ENCODE measurements at places on chromosomes 7 and 10.

DNA sequence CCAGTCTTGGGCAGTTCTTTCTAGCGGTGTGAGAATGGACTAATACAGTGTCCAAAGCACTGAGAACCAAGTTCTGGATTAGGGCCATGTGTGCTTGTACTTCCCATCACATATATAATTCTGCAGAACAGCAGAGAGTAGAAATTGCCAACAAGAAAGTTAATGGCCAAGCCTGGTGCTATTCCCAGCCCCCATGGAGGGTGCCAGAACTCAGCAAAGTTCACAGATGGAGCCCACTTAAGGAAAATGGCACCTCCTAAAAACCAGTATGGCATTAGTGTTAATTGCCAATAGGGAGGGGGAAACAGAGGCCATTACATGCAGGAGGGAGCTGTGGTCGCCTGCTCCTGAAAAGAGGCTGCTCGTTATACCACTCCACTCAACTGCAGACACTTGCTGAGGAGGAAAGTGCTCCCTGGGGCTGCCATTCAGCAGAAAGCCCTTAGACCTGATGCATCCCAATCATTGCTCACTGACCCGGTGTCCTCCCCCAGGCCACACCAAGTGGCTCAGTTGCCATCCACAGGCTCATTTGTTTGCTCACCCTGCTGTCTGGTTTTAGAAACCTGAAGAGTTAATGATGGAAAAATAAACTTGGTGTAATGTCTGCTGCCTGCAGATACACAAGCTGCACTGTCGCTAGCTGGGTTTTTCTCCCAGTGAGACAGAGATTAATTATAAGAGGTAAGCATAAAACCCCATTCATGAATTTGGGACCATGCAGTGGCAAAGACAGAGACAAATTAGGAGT, 280.6 kb downstream of the GFRA1 start:
- DNase-seq, result no peak

DNA sequence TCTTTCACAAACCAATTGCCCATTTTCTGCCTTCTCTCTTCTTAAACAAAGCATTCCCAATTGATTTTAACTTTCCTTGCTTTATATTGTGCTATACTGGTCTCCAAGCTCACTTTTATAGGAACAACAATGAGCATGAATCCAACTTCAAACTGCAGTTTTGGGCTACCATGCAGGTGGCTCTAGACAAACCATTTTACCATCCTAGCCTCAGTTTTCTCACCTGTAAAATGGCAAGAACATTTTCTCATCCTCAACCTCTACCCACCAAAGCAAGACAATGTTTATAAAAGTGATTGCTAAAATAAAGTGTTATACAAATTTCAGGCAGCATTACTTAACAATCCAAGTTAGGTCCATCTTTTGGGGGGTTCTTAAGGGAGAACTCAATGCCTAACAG, 66.8 kb upstream of the ASAH2 start:
- no peak for DNase-seq

DNA sequence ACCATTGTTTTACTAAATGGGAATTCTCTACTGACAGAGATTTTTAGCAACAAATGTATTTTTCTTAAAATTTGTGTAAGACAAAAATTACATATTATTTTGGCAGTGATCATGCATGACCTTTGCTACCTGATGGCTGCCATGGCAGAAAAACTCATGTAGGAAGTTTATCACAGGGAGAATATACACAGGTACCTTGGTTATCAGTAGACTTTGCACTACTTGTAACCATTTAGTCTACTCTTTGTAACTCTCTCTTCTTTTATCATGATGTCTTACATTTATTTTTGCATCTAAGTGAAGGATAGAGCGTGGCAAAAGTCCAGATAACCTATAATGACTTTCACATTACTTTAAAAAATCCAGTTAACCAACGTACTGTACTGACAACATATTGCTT, 34.1 kb downstream of the REEP3 start:
- DNase-seq, result no peak

DNA sequence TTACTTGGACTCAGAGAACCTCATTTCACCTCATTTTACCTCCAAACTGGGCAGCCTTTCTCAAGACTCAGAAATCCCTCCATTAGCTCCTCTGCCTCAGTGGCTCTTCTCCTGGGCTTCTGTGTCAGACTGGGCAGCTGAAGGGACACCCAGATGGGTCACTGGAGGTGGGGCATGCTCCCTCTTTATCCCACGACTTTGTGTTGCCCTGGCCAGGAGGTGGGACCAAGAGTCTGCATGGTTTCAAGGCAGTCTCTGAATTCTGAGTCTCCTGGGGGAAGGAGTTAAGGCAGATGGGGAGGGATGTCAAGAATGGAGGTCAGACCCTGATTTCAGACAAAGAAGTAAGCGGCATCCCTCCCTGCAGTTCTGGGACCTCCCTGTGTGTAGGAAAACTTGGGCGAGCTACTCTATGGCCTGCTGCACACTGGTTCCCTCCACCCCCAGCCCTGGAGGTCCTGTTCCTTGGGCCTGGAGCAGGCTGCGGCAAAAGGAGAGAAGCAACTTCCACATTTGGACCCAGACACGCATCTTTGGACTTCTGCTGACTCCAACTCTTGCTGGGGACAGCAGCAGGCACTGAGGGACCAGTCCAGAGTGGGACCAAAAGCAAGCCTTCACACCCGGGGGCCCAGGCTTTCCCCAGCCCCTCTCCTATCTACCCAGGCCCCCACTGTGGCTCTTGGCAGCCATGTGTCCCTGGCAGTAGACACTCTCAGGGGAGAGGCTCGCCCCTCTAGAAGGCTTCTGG, 10.8 kb downstream of the POLL start:
- DNase-seq, result no peak

DNA sequence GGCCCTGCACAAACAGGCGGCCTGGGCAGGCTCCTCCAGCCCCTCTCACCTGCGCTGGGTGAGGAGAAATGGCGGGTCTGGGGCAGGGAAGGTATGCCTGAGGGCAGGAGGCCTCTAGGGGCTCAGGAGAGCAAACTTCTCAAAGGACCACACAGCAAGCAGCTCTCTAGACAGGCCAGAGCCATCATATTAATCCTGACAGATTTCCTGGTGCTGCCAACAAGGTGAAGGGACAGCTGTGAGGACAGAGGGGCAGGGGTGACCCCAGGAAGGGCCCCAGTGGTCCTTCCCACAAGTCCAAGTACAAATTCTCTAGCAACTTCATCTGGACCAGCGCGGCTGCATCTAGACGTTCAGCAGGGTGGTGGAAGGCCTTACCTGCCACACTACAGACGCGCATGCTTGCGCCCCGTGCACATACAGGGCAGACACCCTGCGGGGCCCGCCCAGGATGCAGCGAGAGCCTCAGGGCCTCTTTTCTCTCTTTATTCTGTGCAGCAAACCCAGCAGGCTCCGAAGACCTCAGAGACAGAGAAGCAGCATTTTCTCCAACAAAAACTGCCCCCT, 62.1 kb downstream of the ZRANB1 start:
- DNase-seq, result no peak
